ENCODE measurements at places on chromosomes 5 and 9.

DNA sequence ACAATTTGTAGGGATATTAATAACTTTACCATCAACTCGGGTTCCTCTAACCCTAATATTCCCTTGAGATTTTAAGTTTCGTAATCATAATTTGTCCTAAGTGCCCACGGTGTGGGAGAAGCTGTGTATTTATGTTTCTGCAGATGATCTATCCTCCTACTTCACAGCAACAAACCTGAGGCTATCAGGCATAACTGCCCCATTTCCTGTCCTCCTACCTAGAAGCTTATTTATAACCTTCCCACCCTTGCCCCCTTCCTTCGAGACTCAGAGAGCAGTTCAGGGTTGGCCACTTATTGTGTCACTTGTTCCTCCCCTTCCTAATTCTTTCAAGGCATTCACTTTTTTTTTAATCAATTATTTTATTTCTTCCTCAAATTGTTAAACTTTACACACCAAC, 29.6 kb upstream of the LCP2 start:
- no peak for DNase-seq

GRCh38 chr9:94713436-94714215, 12.9 kb upstream of the AOPEP start:
- DNase-seq: no peak

DNA sequence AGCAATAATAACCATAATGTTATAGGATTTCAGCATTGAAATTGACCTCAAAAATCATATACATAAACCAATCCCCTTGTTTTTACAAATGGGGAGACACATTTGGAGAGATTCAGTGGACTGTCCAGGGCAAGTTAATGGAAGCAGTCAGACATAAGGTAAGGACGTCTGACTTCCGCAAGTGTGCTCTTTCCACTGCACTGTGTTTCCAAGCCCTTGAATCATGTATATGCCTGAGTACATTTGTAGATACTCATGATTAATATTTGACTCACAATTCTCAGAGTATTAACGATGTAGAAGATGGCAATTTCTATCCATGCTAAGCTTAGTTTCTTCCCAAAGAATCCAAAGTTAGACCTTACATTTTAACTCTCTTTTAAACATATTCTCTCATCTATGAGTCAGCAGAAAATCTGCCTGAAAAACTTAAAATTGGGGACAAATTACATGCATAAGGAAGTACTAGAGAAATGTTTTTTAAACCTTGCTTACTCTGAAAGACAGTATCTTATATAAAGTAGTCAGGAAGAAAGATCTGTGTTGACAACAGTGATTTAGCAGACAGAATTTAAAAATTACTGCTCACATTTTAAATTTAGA, 165.3 kb downstream of the NFIB start:
- DNase-seq: no peak

DNA sequence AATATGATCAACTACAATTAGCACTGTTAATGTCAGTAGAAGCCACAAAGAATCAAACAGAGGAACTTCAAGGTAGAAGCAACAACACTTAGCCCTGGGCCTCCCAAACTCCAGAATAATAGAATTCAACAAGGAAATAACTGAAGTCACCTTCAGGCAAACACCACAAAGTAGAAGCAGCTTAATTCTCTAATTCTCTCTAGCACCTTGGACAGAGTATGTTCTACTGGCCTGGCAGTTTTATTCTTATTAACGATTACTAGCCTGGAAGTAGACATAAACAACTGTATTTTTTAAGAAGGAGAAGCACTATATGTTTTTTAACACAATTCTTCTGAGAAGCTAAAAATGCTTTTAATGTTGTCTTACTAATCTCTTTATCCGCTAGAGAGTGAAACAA, 911.9 kb downstream of the DTWD2 start:
- no peak for DNase-seq

GRCh38 chr5:146560205-146560812, 44.3 kb upstream of the GPR151 start:
- DNase-seq: no peak

DNA sequence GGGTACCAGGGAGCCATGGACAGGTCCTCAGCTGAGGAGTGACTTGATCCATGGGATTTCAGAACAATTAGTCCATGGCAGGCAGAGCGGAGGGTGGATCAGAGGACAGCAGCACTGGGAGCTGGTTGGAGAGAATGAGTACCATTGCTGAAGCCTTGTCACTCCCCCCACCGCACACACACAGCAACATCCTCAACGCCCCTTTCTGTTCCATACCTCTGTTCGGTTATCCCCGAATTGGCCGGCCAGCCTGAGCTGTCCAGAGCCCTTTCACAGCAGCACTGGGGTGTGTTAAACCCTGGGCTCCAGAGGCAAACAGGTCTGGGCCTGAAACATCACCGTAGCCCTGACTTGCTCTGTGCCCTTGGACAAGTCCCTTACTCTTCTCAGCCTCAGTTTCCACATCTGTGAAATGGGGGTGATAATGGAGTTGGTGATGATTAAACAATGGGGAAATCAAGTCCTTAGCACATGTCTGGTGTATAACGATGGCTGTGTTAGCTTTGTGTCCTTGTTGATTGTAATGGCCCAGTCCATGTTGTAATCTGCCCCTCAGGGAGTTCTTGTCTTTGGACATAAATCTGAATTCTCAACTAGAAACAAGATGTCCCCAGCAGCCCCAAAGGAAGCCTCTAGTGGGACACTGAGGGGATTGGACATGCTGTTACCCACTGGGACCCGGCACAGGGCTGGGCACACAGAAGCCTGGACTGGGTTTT, 16.9 kb downstream of the GSN start:
- DNase-seq: no peak

GRCh38 chr9:98409719-98410118, 154.3 kb upstream of the TBC1D2 start:
- no peak for DNase-seq

DNA sequence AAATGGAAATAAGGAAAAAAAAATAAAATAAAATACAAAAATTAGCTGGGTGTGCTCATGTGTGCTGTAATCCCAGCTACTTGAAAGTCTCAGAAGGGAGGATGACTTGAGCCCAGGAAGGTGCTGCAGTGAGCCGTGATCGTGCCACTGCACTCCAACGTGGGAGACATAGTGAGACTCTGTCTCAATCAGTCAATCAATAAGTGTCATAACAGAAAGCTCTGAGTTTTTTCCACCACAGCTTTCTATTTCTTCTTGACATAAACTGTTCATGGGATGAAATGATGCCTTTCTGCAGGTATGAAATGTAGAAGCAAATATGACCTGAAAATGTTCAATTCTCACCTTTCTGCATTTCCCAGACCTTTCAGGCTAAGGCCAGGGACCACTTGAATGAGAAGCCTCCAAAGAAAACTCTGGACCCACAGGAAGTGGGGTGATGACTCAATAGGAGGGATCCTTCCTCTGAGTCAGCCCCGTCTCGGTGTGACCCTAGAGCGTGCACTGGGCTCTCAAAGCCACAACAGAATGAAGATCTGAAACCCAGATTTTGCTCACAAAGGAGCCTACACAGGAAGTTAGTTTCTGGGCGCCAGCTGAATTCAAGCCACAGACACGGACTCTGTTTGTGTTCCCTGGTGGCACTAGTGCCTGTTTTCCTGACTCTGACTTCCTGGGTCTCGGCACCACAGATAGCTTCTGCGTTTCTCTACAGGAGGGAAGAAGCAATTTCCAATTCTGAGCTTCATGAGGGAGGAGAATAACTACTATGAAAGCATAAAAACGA, 62.0 kb downstream of the ANKH start:
- DNase-seq: no peak

DNA sequence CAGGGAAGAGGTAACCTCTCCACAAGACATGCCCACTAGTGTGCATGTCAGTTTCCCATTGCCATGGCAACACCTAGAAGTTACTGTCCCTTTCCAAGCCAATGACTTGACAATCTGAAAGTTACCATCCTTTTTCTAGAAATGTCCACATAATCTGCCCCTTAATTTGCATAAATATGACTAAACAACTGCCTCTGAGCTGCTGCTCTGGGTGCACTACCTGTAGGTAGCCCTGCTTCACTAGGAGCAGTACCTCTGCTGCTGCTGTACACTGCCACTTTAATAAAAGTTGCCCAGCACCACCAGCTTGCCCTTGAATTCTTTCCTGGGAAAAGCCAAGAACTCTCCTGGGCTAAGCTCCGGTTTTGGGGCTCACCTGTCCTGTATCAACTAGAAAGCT, 392.4 kb downstream of the NTRK2 start:
- no peak for DNase-seq

DNA sequence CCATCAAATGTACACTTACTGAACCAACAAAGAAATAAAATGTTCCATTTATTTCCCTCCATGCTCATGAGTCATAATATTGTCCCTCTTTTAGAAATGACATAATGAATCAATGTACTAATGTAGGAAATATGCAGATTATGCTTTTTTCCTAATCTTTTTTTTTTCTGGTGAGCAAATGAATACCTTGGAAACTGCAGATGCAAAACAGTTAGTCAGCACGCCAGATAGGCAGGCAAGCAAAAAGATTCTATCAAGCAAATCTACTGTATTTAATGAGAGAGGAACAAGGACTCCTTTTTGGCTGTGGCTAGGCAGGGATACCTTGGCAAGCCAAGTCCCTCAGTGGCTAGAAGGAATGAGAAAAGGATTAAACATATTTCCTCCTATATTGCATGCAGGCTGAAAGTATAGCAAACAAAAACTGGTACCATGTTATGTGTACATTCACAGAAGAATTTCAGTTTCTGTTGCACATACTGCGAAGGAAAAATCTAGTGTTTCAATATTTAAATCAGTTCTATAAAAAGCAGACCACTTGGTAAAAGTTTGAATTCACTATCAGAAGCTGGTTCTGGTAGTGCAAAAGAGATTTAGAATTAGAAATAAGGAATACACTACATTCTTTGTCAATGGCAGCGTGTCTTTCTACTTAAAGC, 605.4 kb downstream of the TLE1 start:
- DNase-seq: no peak

GRCh38 chr5:179051784-179052183, 8.4 kb upstream of the ZNF354C start:
- DNase-seq: no peak

- DNase-seq: no peak
Measured at GRCh38 chr5:178674334-178674733, 47.5 kb upstream of the CLK4 start.

DNA sequence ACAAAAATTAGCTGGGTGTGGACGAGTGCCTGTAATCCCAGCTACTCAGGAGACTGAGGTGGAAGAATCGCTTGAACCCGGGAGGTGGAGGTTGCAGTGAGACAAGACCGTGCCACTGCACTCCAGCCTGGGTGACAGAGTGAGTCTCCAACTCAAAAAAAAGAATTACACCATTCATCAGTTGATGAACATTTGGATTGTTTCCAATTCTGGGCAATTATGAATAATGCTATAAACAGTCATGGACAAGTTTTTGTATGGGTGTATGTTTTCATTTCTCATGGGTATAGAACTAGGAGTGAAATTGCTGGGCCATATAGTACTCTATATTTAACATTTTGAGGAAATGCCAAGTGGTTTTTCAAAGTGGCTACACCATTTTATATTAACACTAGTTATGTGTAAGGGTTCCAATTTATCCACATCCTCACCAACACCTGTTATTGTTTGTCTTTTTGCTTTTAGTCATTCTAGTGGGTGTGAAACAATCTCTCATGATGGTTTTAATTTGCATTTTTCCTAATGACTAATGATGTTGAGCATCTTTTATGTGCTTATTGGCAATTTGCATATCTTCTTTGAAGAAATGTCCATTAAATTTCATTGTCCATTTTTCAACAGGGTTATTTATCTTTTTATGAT, 9.0 kb upstream of the CCDC125 start:
- DNase-seq: no peak
